Activated T-cell treated with anti-CD3 and anti-CD28 coated beads for 4 hours (primary cell): ENCODE measurements at places on chromosomes 7 and 10.

DNA sequence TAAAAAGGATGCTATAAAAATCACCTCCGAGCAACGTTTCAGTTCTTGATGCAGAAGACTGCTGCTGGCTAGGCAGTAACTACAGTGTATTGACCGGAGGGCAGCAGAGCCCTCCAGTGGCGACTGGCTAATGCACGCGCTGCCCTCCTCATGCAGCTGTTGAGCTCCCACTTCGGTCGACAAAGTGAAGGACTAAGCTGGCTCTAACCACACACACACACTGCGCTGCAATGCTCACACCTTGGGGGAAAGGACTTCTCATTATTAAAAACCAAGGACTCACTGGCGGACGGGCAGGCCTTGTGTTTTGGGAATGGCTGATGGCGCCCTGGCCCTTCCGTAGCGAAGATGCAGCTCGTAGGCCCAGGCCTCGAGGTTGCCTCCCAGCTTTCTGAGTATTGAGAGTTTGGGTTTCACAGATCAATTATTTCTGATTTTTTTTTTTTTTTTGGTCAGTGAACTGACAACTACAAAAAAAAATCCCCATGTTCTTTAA lies 120.9 kb upstream of the DIP2C start:
- no peak for DNase-seq

- no peak for DNase-seq
Measured at GRCh38 chr10:109993551-109994330, 14.0 kb upstream of the ADD3 start.

DNA sequence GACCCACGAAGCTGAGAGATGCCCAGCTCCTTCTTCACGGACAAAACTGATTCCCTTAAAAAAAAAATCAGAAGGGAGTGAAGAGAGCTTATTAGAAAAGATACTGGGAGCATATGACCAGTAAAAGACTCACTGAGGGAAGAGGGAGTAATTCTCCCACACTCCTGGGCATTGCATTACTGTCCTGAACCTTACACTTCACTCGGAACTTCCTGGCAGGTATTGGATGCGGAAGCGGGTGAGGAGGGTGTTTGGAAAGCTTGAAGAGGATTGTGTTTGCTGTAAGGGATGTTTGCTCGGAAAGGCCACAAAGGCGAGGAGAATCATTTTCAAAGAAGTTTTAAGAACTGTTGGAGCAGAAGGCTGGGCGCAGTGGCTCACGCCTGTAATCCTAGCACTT lies 375 bp downstream of the HKDC1 start:
- DNase-seq = no peak

DNA sequence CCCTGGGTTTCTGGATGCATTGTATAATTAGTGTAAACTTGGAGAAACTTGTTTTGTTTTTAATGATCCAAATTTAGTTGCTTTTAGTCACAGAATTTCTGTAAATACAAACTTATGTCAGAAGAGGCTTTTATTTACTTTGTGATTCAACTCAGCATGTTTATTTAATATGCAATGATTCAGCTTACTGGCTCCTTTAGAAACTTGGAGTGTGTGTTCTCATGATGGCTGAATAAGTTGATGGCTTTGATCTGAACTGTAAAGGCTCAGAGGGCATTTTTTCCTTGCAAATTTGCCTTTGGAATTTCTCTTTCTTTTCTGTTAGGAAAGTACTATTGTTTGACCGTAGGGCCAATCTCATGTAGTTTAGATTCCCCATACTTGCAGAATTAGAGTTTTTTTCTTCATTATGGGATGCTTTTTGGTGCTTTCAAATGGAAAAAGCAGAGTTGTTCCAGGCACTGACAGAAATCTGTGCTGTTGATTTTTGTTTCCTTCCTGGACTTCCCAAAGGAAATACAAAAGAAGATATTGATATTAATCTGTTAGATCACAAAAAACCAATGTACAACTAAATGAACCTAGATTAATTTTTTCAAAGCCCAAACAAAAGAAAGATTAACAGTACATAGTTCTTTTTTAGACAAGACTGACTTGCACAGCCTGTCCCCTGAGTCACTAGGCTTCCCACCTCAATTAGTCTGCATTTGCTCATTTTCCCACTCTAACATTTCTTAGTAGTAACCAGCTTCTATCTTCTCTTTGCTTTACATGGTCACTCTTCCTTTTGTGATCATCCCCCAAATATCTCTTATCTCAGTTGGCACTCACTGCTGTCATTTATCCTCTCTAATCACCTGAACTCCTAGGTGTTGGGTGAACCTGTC lies 96.8 kb upstream of the AGR3 start:
- no peak for DNase-seq

DNA sequence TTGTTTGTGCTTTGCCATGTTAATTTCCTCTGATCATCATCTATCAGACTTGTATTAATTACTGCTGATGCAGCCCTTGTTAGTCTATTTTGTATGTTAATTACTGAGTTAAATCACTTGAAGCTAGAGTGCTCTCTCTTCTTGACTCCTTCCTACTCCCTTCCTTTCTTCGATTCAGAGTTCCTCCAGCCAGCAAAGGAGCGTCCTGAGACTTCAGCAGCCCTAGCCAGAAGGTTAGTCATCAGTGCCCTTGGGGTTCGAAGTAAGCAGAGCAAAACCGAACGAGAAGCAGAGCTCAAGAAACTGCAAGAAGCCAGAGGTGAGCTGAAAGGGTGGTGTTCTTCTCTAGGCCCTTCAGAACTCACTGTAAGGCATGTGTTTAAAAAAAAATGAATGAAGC lies 32.1 kb downstream of the LOXL4 start:
- DNase-seq = no peak

DNA sequence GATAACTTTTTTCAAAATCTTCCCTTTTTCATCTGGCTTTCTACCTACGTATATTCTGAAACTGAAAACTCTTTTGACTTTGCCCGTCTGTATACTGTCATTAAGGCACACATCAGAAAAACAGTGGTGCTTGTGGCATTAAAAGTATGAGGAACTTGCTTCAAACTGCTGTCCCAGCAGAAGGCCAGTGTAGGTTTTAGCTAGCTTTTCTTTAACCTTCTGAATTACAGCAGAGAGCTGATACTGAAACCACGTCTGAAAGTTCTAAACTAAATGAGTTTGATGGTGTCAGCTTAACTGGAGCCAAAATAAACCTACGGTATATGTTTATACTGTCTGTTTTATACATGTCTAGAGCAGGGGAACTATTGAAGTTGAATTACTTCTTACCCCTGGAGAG lies 283.4 kb downstream of the TFEC start:
- DNase-seq = no peak
